ENCODE measurements at places on chromosomes 1 and 21. TPM values are rescaled to one million over a fixed set of nuclear protein-coding genes. Genes with fewer than 3 reads are reported as not detected.
A peak's percentile ranks its signal among the peaks of the same experiment; 100 is the strongest.

Gene CCDC27
- not detected for total RNA-seq

Gene TLR5
- 0.38 TPM for total RNA-seq

DNA sequence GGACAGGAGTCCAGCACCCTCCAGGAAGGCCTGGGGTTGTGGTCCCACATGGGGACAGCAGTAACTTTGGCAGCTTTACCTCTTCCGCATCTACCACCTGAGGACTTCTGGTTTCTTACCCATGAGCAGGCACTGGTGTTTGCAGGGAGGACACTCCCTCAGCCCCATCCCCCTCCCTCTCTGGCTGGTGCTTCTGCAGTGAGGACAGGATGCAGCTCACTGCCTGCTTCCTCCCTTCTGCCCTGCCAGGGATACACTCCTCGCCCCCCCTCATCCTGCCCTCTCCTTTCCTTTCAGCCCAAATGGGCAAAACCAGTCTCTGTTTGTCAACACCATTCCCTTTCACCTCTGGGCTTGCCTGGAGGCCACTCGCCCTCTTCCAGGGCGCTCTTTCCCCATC lies 62.4 kb downstream of the KIRREL1 start:
- no peak for DNase-seq

DNA sequence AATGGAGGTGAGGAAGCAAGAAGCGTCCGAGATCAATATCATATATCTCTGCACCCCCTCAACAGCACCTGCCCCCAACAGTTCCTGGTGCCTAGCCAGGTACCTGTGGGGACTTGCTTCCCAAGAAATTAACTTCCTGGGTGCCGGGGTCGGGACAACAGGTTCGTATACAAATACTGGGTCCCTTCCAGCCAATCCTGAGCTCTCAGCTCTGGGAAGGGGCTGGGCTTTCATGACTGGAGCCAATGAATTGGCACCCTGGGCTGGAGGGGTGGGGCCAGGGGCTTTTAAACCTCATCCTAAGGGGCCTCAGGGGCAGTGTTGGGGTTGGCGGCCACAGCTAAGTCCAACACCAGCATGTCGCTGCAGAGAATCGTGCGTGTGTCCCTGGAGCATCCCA lies at the start of gene PADI3:
TSS of gene PADI3 (plus strand) at position 318 of the 400 bp plus-strand sequence. CDS start at position 358, 40 bp downstream.
- DNase-seq: no peak

DNA sequence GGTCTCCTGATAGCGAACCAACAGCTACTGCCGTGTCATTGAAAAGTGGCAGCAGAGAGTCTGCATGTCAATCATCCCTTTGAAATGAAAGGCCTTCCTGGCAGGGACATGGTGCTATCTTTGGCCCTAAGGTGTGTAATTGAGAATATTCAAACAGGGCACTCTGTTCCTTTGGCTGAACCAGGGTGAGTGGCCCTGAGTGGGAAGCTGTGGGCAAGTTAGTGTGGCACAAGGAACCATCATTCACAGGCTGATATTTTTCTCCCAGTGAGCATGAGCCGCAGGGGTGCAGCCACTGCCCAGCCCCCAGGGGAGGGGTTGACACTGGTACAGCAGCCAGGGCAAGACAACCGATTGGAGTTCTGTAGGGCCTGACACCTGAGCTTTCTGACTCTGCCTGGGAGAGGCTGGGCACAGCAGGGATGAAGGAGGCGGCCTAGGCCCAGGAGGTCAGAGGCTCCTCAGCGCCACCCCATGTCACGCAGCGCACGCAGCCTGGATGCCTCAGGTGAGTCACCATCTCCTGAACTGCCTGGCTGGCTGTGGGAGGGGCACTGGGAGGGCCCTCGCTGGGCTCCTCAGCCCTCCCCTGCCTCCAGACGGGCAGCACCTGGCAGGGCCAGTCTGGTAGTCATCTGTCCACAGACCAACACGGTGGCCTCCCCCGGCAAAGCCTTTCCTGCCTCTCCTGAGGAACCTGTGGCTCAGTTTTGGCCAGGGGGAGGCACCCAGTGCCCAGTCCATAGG lies 13.2 kb downstream of the QSOX1 start:
- DNase-seq: peak; percentile 17

All from activated CD8-positive, alpha-beta T cell treated with anti-CD3 and anti-CD28 coated beads for 36 hours (primary cell).